ENCODE measurements at places on chromosomes 2 and 18.

- no peak for DNase-seq
These were observed 24.8 kb downstream of the SP3 start for GRCh38 chr2:173940208-173941020.

DNA sequence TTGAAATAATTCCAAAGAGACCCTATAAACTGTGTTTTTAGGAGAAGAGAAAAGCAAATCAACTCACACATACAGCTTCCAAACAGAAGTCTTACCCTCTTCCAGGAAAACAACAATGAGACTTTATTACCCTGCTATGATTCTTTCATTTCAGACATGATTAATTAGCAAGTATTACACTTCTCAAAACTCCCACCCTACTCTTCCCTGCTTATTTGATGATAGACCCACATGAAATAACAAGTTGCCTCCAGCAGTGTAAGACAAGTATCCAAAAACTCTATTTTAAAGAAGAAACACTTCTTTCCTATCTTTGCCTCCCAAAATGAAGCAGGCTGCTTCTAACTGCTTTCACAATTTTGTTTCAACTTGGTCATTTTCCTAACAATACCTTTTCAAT is 4.1 kb downstream of the FIGN start:
- no peak for DNase-seq

GRCh38 chr18:48365965-48366364 is 43.2 kb downstream of the ZBTB7C start:
- DNase-seq: no peak

- DNase-seq: no peak
These were observed 515.3 kb upstream of the MEX3C start for GRCh38 chr18:51712821-51713220.

- no peak for DNase-seq
These were observed 36.7 kb downstream of the XIRP2 start for GRCh38 chr2:166924967-166925366.
